ENCODE measurements at places on chromosomes 3 and 15. TPM values are rescaled to one million over a fixed set of nuclear protein-coding genes. Genes with fewer than 3 reads are reported as not detected.

RTP1 gene
- total RNA-seq, result not detected

SLC51A gene
- not detected for total RNA-seq

COL6A5 gene
- total RNA-seq, result not detected

ANKRD63 gene
- not detected for total RNA-seq

CKMT1B gene
- total RNA-seq, result not detected

PIERCE2 gene
- total RNA-seq, result 6.6 TPM

SH2D7 gene
- not detected for total RNA-seq

KNG1 gene
- total RNA-seq, result not detected

ROPN1 gene
- not detected for total RNA-seq

C3orf22 gene
- not detected for total RNA-seq

HRG gene
- not detected for total RNA-seq

DNA sequence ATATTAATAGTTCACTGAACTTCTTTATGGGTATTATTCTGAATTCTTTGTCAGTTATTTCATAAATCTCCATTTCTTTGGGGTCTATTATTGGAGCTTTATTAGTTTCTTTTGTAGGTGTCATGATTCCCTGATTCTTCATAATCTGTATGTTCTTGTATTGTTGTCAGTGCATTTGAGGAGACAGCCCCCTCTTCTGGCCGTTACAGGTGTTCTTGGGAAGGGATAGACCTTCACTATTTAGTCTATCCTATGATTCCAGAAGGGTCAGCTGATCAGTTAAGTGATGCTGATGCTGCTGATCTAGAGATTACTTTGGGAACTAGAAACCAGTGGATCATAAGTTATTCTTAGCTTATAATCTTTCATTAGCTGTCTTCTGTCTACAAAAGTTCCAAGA is 34.9 kb downstream of the TMEM39A start:
- no peak for DNase-seq

DNA sequence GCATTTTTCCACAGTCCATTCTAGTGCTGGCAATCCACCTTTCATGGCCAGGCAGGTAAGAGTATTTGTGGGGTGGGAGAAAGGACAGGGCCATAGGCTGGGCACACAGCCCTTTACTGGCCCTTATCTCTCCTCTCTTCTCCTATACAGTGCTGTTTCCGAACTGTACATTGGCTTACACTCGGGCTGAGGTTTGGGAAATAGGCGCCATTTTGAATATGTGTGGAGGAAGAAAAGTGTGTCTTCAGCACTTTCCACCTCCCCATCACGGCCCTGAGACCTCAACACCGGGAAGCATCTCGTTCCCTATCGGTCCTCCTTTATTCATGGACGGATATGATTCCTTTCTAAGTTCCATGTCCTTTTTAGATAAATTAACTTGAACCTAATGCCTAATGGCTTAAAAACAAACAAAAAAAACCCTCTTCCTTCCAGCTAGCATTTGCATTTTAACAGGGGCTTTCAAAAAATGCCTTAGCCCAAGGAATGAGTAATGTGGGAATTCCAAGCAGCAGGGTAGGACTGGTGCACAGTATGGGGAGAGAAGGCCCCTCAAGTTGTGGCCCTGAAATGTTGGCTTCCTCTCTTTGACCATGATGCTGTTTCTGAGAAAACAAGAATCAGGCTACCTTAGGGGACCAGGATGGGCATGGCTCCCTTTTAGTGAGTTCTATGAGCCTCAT is 24.5 kb downstream of the CD86 start:
- DNase-seq, result no peak

GRCh38 chr3:69888943-69889315 is 110.6 kb upstream of the SAMMSON start:
- DNase-seq, result no peak

DNA sequence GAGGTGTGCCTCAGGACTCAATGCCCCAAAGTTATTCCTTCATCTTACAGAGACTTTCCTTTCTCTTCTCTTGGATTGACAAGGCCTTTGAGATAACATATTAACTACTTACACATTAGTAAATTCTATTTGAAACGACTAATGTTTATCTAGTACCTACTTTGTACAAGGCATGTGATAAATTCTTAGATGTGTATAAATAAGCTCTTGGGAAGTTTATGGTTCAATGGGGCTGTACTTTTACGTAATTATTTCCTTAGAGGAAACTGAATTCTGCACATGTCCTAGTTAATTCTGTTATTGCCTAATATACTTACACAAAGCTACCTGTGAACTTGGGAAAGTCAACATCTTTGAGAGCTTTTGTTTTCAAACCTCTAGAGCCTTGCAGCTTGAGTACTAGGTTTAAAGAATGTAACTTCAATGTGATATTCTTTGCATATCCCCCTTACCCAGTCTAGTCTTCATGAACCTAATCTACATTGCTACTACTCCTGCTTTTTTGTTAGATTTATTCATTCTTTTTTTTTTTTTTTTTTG is 58.5 kb upstream of the RAP2B start:
- DNase-seq, result no peak

DNA sequence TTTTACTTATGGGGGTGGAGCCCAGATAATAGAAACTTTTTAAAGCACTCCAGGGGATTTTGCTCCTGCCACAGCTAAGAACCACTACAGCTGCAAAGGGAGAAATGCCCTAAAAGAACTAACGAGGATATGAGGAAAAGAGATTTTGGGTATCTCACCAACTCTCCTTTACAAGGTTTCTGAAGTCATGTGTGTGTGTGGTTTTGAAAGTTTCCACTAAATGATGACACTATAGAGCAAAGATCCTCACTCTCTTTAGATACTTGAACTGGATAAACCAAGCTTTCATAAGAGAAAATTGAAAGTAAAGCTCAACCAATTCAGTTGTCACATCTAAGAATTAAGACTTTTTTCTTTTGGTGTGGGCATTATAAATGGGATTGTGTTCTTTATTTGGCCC is 455.3 kb upstream of the ALCAM start:
- DNase-seq, result peak; percentile 18

DNA sequence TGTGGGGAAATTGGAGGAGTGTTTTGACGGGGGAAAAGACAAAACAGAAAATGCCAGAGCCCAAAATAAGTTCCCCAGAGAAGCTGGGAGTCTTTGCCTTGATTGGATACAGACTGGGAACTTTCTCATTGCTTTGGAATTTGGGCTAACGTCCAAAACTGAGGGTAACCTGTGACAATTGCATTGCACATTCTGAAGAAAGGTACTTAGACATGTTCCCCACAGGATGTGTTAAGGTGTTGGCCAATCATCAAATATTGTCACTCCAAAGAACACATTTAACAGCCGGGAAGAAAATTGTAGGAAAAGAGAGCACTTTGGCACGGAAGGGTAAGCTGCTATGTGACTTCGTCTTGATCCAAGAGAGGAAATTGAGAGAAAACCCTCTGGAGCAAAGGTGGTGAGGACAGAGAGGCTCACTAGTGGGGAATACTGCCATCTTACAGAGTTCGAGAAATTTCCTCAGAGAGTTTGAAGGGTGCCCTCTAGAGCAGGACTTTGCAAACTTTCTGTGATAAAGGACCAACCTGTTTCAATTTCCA is 619.5 kb upstream of the TBL1XR1 start:
- peak; percentile 85 for DNase-seq

DNA sequence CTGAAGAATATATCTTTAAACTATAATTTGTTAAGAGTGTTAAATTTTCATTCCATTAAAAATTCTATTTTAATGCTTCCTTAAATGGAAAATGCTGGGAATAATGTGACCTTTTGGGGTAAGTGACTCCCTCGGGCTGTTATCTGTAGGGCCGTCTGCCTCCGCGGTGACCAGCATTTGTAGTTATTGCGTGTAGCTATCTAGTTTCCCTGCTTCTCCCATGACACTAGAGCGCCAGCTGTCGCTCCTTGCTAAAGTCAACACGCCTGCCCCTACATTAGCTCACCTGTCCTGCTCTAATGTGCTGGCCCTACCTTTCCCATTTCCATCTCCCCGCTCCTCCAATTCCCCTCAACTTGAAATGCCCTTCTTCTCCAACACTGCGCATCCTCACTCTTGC is 12.4 kb upstream of the CHRM5 start:
- DNase-seq, result no peak

DNA sequence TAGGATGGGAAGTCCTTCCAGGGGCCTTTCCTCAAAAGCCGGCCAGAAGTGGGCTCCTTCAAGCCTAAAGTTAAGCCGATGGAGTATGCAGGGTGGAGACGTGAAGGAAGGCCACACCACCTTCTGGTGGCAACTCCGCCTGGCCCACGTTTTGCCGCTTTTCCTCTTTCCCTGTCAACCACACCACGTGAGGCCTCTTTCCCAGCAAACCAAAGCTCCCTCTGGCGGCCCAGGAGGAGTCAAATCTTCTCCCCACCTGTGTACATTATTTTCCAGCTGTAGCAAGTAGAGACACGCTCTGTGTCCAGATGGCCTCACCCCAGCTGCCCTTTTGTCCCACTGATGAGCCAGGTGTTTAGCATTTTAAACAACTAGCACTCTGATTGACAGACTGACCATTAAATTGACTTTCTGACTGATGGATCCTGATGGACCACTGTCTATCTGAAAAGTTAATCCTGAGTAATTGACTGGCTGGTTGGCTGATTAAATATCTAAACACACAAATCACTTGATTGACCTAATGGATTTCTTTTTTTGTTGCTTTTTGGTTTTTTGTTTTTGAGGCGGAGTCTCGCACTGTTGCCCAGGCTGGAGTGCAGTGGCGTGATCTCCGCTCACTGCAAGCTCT is 59.6 kb upstream of the ZBTB38 start:
- DNase-seq, result peak; percentile 47

GRCh38 chr3:138347960-138348753 is at the start of gene MRAS:
Gene MRAS, plus strand, starts transcription at chr3:138348579. Its CDS starts 24,305 bp downstream, at chr3:138372884.
- peak; percentile 83 for DNase-seq

GRCh38 chr3:64561325-64561843 is 126.4 kb downstream of the ADAMTS9 start:
- peak; percentile 9 for DNase-seq

- DNase-seq, result peak; percentile 76
These were observed 49.0 kb downstream of the KY start for GRCh38 chr3:134601539-134602439.

- peak; percentile 69 for DNase-seq
These were observed 228.1 kb upstream of the FEZF2 start for GRCh38 chr3:62601238-62602070.

GRCh38 chr3:116815321-116815720 is 105.7 kb downstream of the TUSC7 start:
- no peak for DNase-seq

GRCh38 chr3:151843275-151843674 is 29.4 kb downstream of the AADAC start:
- DNase-seq, result peak; percentile 39

DNA sequence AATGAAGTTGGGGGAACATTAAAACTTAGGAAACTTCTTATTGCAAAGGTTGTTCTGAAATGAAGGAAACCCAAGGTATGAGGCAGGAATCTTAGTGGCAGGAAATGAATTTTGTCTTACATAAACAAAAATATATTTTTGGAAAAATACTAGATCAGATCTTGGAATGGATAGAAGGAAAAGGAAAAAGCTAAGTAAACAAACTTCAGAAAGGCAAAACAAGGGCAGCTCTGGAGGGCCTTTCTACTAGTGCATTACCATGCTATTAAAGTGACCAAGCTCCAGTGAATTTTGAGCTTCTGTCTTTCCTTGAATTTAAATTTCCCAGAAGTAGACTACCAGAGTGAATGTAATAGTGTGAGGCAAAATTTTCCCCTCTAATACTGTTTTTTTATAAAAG is 13.6 kb downstream of the ARL6 start:
- no peak for DNase-seq

- DNase-seq, result peak; percentile 80
These were observed 491.6 kb upstream of the TPRG1 start for GRCh38 chr3:188680189-188680588.

GRCh38 chr3:131427226-131427625 is 45.7 kb downstream of the NUDT16 start:
- no peak for DNase-seq

GRCh38 chr3:65619451-65619881 is 419.3 kb downstream of the MAGI1 start:
- DNase-seq, result peak; percentile 52

- DNase-seq, result no peak
These were observed 7.4 kb upstream of the CCK start for GRCh38 chr3:42273361-42273760.

DNA sequence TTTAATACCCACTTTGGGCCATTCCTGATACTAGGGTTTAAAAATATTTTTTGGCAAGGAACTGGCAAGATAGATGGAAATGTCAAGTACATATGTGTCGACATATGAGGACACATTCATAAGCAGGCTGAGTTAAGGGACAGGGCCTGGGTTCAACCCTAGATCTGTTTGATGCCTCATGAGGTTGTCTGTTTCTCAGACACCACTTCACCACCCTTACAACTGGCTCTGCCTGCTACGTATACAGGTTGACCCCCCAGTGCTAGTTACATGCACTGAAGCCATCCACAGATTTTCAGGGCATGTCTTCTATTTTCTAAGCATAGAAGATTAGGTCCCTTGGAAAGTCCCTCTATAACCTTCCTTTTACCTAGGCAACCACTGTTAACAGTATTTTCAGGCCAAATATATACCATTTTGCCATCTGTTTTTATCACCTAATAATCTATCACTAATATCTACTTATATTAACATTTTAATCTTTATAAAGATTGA is 296.7 kb downstream of the PLCL2 start:
- DNase-seq, result no peak

- no peak for DNase-seq
These were observed 108.3 kb downstream of the LRIG1 start for GRCh38 chr3:66392512-66392911.

- no peak for DNase-seq
These were observed 300.6 kb upstream of the LMCD1 start for GRCh38 chr3:8200996-8201395.
